ENCODE measurements at places on chromosomes 2 and 18.

GRCh38 chr2:161090411-161090810 lies 69.8 kb upstream of the TANK start:
- DNase-seq: no peak

DNA sequence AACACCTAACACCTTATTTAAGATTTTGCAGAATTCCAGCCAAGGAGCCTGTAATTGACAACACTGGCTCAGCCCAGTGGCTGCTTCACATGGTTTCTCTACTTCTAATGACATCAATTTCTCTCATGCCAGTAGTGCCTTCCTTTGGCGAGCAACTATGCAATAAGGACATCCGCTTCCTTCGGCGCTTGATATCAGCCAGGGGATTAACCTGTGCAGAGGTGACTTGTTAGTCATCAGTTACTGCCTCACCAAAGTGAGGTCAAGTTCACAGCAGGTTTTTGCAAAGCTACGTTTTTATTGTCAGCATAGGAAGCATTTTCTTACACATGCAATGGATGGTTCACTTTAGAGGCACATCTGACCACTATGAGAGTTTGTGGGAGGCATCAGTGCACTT lies 24.0 kb upstream of the EDAR start:
- DNase-seq: no peak

DNA sequence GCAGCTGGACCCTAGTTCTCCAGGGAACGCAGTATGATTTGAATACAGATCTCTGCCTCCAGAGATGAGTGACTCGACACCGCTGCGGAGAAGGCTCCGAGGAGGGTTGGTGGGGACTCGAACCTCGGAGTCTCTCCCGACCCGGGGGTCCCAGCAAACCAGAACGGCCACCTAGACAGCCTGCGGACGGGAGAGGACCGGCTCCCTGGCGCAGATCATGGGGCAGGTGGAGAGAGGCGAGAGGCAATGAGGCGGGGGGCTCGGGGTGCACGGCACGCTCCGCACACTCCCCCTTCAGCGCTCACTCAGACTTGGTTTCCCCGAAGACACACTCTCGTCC lies 12.6 kb downstream of the DYSF start:
- no peak for DNase-seq

- no peak for DNase-seq
These were observed 17.4 kb upstream of the COL6A3 start for GRCh38 chr2:237431372-237431771.

DNA sequence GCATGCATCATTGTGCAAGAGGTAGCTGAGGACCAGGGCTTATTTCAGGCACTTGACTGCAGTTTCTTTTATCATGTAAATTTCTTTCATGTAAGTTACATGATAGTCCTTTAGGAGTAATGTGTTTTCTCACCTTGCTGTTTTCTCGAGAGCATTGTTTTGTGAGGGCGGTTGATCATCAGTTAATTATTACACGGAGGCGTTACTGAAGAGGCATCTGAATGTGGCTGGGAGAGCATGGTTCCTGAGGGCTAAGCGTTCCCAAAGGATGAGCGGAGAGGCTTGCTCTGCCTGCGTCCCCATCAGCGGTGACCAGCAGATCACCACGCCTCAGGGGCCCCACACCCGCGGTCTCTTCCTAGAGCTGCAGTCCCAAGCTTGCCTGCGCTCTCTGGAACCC lies 156.1 kb upstream of the NFATC1 start:
- no peak for DNase-seq

DNA sequence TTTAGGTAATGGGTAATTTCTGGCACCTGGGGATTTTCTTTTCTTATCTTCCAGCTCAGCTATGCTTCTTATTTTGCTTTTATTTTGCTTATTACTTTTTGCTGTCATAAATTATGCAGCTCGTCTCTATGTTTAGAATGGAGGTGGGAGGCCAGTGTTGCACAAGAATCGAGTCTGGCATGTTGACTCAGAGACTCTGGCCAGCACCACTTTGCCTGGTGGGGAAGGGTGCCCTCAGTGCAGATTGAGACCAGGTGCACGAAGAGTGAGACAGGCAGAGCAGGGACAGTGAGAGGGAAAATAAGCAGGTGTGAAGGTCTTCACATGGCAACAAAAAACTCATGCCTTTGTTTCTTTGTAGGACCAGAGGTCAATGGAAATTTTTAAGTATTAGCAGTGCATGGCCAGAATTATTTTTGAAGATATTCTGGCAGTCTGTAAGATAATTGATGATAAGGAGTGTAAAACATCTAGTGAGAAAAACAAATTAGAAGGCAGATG lies 59.2 kb upstream of the SLC5A7 start:
- DNase-seq: no peak

DNA sequence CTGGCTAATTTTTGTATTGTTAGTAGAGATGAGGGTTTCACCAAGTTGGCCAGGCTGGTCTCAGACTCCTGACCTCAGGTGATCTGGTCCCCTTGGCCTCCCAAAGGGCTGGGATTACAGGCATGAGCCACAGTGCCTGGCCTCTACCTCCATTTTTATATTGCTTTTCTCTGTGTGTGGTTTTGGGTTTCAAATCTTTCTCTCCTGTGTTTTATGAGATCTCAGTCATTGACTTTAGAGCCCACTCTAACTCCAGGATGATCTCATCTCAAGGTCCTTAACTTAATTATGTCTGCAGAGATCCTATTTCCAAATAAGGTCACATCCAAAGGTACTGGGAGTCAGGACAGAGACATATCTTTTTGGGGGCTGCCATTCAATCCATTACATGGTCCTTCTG lies 24.7 kb downstream of the ARL4C start:
- DNase-seq: no peak

DNA sequence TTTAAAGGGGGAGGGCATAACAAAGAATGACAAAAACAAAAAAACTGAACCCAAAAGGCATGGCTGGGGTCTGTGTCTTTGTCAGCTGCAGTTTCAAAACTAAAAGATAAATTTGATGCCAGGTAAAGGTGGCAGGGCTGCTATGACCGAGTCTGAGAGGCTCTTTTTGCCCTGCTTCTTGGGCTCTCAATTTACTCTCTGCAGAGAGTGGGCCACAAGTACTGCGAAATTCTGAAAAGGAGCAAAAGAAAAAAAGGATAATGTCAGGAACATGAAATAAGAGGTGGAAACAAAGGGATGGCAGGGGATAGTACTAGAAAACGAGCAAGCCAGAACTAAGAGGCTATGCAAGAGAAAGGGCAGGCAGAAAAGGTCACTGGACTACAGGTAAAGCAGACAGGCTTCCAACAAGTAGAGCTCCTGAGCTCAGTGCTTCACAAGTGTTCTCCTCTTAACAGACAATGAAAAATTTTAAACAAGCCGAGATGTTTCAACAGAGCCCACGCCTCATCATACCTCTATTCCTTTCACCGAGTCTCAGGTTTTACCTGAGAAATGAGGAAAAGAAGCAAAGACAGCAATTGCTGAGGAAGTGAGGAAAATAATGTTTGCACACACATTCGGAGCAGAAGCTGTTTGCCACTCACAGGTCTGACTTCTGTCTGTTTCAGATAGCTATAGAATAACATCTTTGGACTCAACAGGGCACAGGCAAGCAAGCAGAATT lies 7.3 kb downstream of the IRS1 start:
- DNase-seq: no peak

DNA sequence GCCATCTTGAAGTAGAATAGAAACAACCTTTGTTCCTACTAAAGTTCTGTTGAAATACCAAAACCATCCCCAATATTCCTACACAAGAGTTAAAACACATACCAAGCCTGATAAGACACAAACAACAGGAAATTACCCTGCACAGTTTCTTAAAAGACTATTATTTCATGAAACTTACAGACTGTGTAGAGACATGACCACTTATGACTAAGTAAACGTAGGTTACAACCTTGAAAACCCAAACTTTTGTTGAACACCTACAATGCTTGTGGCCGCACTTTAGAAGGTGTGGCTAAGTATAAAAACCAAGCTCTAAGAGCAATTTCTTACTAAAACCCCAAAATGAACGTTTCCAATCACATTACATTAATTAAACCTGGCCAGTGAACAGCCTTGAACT lies 2.0 kb downstream of the SMAD2 start:
- no peak for DNase-seq

DNA sequence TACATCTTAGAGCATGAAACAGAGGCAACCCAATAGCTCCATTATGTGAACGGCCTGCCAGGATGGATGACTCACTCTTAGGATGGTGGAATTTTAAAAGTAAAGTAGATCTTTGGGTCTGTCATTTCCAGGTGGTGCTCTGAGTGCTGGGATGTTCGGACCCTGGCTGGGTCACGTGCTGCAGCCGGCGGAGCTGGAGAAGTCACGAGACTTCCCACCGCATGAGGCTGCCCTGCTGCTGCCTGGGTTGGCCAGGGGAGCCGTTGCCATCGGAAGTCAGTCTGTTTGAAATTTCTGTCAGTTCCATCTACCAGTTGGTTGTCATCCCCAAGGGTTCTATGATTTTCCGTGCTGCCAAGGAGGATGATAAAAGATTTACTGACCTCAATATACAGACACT lies 93.3 kb upstream of the ALKAL2 start:
- DNase-seq: no peak

DNA sequence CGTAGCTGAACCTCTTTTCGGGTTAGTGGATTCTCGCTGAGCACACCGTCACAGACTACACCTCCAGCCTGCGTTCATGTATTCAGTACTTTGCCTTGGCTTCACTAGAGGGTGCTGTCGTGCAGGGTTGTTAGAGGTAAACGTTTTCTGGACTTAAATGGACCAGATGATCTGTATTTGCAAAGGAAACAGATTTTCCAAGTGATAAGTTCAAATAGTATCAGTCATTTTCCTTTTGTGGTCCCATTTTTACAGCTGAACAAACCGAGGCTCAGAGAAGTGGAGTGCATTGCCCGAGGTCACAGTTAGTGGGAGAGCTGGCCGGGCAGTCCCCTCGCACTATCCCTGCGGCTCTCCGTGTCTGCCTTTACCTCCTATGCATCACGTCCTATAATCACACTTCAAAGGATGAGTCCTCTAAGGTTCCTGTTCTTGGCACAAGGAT lies 125.9 kb downstream of the MAP4K4 start:
- no peak for DNase-seq

- DNase-seq: no peak
These were observed 50.7 kb downstream of the FMNL2 start for GRCh38 chr2:152385650-152386049.

DNA sequence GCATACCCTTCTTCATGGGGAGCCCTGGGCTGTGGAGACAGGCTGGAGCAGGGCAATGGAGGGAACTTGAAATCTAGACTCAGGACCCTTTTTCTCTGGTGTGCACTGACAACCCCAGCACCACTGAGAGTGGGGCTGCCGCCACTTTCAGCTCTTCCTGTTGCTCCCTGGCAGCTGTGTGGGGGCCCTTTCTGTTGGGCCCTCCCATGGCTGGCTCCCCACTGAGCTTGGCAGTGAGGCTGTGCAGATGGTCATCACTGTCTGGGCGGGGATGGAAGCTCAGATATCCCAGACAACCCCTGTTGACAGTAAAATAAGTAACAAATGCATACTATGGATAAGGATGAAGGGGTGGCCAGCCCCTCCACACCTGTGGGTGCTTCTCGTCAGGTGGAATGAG lies 6.7 kb downstream of the MYO7B start:
- no peak for DNase-seq

- no peak for DNase-seq
These were observed 27.1 kb downstream of the SLC38A11 start for GRCh38 chr2:164928101-164928673.

DNA sequence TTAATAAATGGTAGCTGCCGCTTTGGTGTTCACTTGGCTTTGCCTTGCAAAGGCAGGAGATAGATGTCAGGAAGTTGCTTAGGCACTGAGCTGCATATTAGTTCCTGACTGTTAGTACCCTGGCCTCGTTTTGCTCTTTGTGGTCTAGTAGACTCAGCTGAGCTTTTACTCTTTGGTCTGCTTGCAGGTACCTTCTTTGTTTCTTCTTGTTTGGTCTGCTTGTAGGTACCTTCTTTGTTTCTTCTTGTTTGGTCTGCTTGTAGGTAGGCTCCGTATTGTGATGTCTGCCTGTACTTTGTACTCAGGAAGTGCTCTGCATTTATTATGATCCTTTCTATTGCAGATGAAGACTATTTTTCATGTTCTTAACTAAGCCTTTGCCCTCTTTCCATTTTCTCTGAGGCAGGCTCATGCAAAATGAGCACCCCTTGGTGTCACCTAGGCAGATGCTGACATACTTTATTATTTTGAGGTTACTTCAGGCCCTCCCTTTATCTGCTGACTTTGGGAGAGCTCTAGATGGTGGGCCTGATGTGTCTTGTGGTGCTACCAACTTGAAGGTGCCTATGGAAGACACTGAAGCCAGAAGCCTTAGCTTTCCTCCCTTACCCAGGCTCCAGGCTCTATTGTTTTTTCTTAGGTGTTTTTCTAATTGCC lies 6.0 kb downstream of the RPIA start:
- DNase-seq: no peak

GRCh38 chr2:204140246-204140645 lies 203.7 kb downstream of the ICOS start:
- no peak for DNase-seq

GRCh38 chr2:190304404-190304803 lies 15.2 kb downstream of the HIBCH start:
- no peak for DNase-seq

DNA sequence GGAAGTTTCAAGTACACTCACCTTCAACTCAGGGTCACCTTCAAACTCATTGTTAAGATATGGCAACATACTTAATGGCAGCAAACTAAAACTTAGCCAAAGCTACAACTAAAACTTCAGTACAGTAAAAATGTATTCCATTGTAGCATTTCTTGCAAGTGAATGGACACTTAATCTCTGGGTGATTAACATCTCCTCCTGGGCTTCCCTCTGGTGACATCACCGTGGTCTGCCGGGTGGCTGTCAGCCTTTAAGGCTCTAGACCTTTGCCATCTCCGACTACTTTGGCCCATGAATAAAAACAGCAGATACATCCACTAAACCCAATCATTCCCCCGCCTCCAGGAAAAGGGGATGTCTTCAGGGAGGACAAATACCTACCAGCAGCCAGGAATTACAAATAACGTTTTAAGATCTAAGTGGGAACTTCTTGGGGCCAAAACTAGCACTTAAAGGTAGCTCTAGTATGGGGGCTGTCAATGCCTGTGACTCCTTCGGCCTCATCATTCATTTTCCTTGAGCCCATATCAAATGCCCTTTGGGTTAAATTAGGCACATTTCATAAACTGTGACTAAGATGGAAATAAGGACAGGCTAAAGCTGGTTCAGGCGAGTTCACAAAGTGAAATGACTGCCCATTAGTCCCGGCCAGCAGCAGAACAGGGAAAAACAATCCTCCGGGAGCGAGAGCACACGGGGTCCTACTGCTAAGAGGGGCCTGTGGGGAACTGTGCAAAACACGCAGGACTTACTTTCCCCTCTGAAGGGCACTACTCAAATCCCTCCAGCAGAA lies 1.1 kb downstream of the TFCP2L1 start:
- no peak for DNase-seq

GRCh38 chr2:206800506-206801417 lies 35.4 kb downstream of the FASTKD2 start:
- peak; percentile 81 for DNase-seq

DNA sequence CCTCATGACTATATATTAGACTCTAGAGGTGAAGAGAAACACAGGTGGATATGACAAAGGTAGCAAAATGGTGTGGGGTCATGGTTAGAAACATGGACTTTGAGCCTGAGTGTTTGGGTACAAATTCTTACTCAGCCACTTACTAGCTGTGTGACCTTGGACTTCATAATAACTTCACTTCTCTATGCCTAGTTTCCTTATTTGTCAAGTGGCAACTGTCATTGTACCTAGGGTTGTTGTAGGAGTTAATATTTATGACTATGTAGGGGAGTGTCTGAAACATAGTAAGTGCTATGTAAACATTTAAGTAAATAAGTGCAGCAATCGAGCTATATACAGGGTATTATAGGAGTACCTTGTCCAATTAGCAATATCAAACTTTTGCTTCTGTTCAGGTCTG lies 49.7 kb upstream of the RAPH1 start:
- no peak for DNase-seq

Measured in forelimb muscle (tissue), 1 donor.